PC-9 (cell line): ENCODE measurements at places on chromosomes 13 and 19. TPM values are rescaled to one million over a fixed set of nuclear protein-coding genes. Genes with fewer than 3 reads are reported as not detected.

The ABCA7 gene
- total RNA-seq: 29.9 and 32.0 TPM in 2 replicates

GRCh38 chr13:39321574-39321973 lies 281.4 kb downstream of the LHFPL6 start:
- DNase-seq: no peak
- H3K36me3 ChIP-seq: no peaks in the 10 kb centered on the region
- H3K27me3 ChIP-seq: no peaks in the 10 kb centered on the region
- H3K4me3 ChIP-seq: no peak overlapping the region
- H3K27ac ChIP-seq: no peak overlapping the region

- peak overlapping the region; percentile 59; the same call in 1 of the 2 replicates for H3K27ac ChIP-seq
- DNase-seq: peak; percentile 66
- peaks cover 23% of the 10 kb centered on the region for H3K4me1 ChIP-seq
- H3K36me3 ChIP-seq: no peaks in the 10 kb centered on the region
Observed at GRCh38 chr19:45955905-45956608, 17.6 kb downstream of the NOVA2 start.

DNA sequence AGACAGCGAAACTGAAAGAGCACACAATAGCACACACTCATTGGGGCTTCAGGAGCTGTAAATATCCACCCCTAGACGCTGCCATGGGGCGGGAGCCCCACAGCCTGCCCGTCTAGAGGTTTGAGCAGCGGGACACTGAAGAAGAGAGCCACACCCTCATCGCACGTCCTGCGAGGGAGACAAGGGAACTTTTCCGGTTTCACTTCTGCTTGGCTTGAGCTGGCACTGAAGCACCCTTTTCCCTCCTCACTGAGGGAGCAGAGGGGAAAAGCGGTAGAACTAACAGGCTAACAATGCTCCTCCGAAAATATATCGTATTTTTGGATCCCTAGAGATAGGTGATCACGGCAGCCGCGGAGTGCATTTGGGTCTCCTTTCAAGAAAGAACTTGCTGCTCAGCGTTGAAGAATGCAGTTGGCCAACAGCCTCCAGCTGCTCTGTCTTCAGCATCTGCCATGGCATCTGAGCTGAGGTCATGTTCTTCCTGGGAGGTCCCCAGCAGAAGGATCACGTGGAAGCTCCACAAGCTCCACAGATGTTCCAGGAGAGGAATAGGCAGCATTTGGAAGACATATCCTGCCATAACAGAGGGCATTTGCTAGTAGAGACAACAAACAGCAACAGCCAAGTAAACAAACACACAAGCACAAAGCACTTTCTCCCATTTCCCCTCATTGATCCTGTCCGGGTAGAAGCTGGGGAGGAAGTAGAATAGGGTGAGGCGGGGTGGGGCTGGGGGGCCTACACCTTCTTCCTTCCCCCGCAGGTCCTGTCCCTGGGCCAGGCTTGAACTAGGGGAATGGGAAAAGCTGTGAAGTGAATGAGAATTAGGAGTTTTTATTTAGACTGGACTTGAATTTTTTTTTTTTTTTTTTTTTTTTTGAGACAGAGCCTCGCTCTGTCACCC lies 44.8 kb upstream of the ALOX5AP start:
- peak overlapping the region; percentile 54 for H3K4me3 ChIP-seq
- no peaks in the 10 kb centered on the region for H3K36me3 ChIP-seq
- H3K27ac ChIP-seq: no peak overlapping the region
- peaks cover 13% of the 10 kb centered on the region for H3K4me1 ChIP-seq

- peak overlapping the region; percentile 51 for H3K4me3 ChIP-seq
- H3K36me3 ChIP-seq: no peaks in the 10 kb centered on the region
- peaks cover 11% of the 10 kb centered on the region for H3K4me1 ChIP-seq
- no peak overlapping the region for H3K27ac ChIP-seq
Observed at GRCh38 chr19:50431343-50432220, 1.1 kb upstream of the MYBPC2 start.

GRCh38 chr19:17365361-17365760 lies 11.8 kb downstream of the PLVAP start:
- no peak for DNase-seq
- no peak overlapping the region for H3K4me3 ChIP-seq
- no peaks in the 10 kb centered on the region for H3K36me3 ChIP-seq
- 0 out of 2 replicates have a peak, but pooled peaks cover 6% of the 10 kb centered on the region for H3K27me3 ChIP-seq
- H3K4me1 ChIP-seq: no peaks in the 10 kb centered on the region

DNA sequence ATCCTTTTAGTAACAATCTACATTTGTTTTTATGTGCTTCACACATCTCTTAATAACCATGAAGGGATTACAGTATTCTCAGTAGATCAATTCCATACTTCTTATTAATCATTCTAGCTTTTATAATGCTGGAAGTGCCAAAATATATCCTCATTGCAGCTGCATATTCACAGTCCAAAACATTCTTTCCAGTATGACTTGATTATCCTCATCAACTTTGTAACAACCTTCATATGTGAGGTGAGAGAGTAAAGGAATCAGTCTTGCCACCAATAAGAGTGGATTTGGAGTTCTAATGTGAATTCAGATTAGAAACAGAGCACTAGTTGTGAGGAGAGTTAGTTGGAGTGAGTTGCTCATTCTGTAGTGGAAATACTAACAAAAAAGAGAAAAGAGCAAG lies 208.0 kb upstream of the SPRY2 start:
- H3K4me3 ChIP-seq: no peak overlapping the region
- no peaks in the 10 kb centered on the region for H3K36me3 ChIP-seq
- no peaks in the 10 kb centered on the region for H3K27me3 ChIP-seq
- DNase-seq: no peak
- H3K27ac ChIP-seq: no peak overlapping the region

- DNase-seq: no peak
- H3K27ac ChIP-seq: no peak overlapping the region
- H3K4me1 ChIP-seq: peaks cover 13% of the 10 kb centered on the region
Observed at GRCh38 chr19:16676101-16676798, 15.3 kb downstream of the TMEM38A start.

DNA sequence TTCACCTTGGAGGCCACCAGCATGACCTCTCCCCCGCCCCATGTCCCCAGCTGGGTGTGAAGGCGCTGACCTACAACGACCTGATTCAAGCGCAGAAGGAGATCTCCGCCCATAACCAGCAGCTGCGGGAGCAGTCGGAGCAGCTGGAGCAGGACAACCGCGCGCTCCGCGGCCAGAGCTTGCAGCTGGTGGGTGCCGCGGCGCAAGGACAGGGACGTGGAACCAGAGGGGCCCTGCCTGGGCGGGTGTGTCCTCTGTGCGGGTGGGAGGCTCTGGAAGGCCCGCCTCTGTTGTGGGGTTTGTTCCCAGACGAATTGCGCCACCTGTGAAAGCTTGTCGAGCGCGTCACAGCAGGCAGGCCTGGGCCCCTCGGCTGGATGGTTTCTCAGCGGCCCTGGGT lies 22.3 kb downstream of the PLEKHJ1 start:
- H3K27ac ChIP-seq: no peak overlapping the region
- no peak for DNase-seq
- no peak overlapping the region for H3K4me3 ChIP-seq
- H3K27me3 ChIP-seq: no peaks in the 10 kb centered on the region

GRCh38 chr19:48646722-48647216 lies 782 bp upstream of the CA11 start:
- no peak overlapping the region for H3K27ac ChIP-seq
- peaks cover 23% of the 10 kb centered on the region for H3K4me1 ChIP-seq
- peak overlapping the region; percentile 69 for H3K4me3 ChIP-seq
- H3K36me3 ChIP-seq: no peaks in the 10 kb centered on the region
- DNase-seq: no peak
